HCT116 (cell line): ENCODE measurements at places on chromosomes 7 and 10. TPM values are rescaled to one million over a fixed set of nuclear protein-coding genes. Genes with fewer than 3 reads are reported as not detected.
A peak's percentile ranks its signal among the peaks of the same experiment; 100 is the strongest.

Gene PKD2L1
- total RNA-seq: 0.17 TPM

Gene MDFIC
- 8.3 TPM for total RNA-seq

Gene MRLN
- not detected for total RNA-seq

Gene LIPM
- total RNA-seq: not detected

Gene TMEM139
- 9.9 TPM for total RNA-seq

Gene CLCN1
- total RNA-seq: 0.47 TPM

DNA sequence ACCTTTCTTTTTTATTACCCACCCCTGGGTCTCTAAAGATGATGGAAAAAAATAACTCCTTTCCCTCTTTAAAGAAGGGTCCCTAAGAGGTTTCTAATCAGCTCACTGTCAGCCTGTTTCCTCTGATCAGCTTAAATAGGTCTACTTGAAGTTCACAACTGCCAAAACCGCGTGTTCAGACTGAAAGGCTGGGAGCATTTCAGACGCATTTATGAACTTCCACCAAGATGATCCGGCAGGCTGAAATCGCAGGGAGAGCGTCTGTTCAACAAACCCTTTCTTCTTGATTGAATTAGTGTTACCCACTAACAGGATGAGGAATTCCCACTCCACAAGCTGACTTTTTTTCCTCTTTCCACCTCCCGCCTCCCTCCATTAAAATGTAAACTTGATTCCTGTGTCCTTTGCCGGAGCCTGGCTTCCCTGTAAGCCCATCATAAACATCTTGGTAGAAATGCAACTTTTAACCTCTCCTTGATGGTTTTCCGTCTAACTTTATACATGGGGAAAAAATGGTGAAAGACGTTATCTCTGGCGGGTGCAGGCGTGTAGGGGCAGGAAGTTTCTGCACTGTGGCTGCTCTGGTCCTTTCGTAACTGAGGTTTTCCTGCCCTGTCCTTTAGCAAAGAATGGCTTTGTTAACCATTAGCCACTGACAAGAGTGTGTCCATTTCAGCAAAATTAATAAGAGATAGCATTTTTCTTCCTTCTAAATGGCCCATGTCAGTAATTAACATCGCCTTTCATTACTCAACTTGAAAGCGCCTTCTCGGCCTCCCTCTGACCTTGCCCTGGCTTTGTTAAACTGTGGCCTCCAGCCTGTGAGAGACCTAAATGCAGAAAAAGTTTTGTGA, 130.7 kb downstream of the BAMBI start:
- no peaks in the 10 kb centered on the region for H3K36me3 ChIP-seq
- H3K27me3 ChIP-seq: no peaks in the 10 kb centered on the region
- no peak overlapping the region for H3K27ac ChIP-seq
- no peak for DNase-seq
- H3K4me3 ChIP-seq: no peak overlapping the region

GRCh38 chr7:138865843-138866242, 67.8 kb upstream of the ATP6V0A4 start:
- H3K27me3 ChIP-seq: no peaks in the 10 kb centered on the region
- no peak for DNase-seq
- H3K4me3 ChIP-seq: no peak overlapping the region

DNA sequence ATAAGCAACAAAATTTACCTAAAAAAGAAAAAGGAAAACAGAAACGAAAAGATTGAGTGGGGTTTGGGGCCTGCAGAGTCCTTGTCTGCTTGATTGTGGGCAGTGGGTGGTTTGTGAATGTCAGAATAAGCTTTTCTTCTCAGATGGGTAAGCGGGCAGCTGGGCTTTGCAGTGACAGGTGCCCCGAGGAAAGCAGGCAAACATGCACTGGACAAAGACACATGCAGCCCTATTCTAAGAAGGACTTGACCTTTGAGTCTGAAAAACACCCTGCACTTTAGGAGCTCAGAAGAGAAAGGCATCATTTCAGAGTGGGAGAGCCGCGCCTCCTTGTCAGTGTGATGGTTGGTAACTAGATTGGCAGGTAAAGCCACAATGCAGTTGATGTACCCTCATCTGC, 562.7 kb downstream of the PTPRN2 start:
- H3K4me1 ChIP-seq: no peaks in the 10 kb centered on the region
- no peak overlapping the region for H3K4me3 ChIP-seq
- no peaks in the 10 kb centered on the region for H3K36me3 ChIP-seq
- DNase-seq: no peak

DNA sequence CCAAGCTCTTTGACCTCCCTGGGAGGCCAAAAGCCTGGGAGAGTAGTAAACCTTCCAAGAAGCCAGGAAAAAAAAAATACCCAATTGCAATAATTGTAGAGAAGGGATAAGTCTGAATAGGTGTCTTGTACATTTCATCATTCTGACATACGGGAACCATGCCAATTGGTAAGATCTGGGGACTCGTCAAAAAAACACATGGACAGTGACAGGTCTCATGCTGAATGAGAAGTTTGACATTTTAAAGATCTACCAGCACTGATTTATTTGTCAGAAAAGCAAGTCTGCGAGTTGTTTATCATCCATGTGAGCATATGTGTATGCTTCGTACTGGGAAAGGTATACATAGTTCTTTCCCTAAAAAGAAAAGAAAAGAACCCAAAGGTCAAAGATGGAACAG, 4.1 kb upstream of the ITGA8 start:
- no peaks in the 10 kb centered on the region for H3K36me3 ChIP-seq
- no peak overlapping the region for H3K4me3 ChIP-seq
- no peak overlapping the region for H3K27ac ChIP-seq
- DNase-seq: no peak
- H3K27me3 ChIP-seq: peaks cover 17% of the 10 kb centered on the region
- no peaks in the 10 kb centered on the region for H3K4me1 ChIP-seq

DNA sequence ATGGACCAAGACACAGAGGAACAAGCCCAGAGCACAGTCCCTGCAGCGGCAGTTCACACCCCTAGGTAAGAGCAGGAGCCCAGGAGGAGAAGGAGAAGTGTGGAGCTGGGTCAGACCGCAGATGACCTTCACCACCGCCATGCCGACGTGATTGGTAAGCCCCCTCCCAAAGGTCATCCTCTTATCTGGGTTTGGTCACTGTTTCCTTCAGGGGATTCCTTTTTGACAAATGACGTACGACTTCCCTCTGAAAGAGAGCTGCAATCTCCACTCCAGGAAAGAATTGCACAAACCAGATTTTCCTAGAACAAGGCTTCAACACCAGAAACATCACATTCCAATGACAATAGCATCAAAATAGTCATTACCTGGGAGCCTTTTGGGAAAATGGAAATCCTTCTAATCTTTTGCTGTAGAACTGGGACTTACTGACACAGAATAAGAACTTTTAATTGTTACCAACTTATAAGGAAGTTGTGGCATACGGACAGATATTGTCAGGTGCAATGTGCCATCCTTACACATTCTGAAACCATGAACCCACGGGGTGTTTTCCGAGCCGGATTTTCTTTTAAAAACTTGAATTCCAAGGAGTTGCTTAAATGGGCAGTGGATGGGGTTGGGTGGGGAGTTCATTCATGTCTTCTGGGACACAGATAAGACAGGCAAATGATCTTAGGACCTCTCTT, 20.8 kb upstream of the ADAM12 start:
- DNase-seq: no peak
- no peaks in the 10 kb centered on the region for H3K4me1 ChIP-seq
- H3K27me3 ChIP-seq: peaks cover 34% of the 10 kb centered on the region
- no peaks in the 10 kb centered on the region for H3K36me3 ChIP-seq

DNA sequence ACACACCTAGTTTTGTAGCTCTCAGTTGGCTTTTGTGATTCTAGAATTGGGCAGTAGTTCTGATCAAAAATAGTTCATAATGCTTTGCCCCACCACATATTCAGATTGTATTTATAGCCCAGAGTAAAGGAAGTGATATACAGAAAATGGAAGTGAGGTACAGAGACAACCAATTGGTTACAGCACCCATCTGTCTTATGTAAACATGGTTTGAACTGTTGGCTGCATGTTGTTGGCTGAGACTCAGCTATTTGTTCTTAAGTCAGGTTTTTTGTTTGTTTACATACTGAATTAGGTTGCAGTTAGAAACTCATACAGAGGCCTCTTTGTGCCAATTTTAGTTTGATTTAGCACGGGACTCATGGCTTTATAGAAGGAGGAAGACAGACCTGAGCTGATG, 158.9 kb upstream of the GPR26 start:
- H3K27me3 ChIP-seq: no peaks in the 10 kb centered on the region
- no peaks in the 10 kb centered on the region for H3K36me3 ChIP-seq
- no peak overlapping the region for H3K27ac ChIP-seq
- H3K4me1 ChIP-seq: no peaks in the 10 kb centered on the region
- H3K4me3 ChIP-seq: no peak overlapping the region

DNA sequence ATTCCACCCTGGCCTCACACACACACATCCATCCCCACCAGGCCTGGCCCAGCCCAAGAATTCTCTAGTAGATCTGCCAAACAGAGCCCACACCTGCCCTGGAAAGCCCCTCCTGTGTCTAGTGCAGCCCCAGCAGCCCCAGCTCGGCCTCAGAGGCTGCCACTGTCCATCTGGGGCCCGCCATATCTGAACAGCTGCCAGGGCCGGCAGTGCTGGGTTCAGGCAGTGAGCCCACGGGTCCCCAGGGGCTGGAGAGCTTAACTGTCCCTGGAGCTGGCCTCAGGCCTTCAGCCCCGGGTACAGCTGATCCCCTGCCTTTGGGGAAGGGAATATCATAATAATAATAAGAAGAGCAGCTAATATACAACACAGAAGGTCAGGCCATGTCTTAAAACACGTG, 574 bp downstream of the MYL10 start:
- no peak overlapping the region for H3K27ac ChIP-seq
- H3K27me3 ChIP-seq: no peaks in the 10 kb centered on the region
- no peak for DNase-seq
- no peak overlapping the region for H3K4me3 ChIP-seq
- H3K4me1 ChIP-seq: no peaks in the 10 kb centered on the region

DNA sequence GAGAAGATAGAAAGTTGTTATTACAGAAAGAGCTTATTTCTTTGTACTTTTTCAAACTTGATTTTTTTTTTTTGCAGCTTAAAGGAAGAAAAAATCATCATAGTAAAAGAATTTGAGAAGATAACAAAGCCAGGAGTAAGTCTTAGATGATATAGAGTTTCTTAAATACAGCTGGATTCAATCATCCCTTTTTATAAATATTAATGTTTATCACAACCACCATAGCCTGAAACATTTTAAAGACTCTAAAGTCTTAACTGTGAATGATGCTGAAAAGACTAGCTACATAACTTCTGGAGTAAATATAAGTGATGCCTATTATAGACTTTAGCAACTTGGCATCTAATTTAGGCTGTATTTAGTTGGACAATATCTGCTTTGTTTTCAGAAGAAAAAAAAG, 54.8 kb upstream of the FGL2 start:
- H3K4me3 ChIP-seq: no peak overlapping the region
- H3K4me1 ChIP-seq: no peaks in the 10 kb centered on the region
- no peaks in the 10 kb centered on the region for H3K27me3 ChIP-seq

GRCh38 chr7:141884539-141885225, 31.5 kb upstream of the OR9A4 start:
- H3K4me1 ChIP-seq: no peaks in the 10 kb centered on the region
- H3K4me3 ChIP-seq: no peak overlapping the region
- no peak overlapping the region for H3K27ac ChIP-seq
- no peaks in the 10 kb centered on the region for H3K36me3 ChIP-seq

DNA sequence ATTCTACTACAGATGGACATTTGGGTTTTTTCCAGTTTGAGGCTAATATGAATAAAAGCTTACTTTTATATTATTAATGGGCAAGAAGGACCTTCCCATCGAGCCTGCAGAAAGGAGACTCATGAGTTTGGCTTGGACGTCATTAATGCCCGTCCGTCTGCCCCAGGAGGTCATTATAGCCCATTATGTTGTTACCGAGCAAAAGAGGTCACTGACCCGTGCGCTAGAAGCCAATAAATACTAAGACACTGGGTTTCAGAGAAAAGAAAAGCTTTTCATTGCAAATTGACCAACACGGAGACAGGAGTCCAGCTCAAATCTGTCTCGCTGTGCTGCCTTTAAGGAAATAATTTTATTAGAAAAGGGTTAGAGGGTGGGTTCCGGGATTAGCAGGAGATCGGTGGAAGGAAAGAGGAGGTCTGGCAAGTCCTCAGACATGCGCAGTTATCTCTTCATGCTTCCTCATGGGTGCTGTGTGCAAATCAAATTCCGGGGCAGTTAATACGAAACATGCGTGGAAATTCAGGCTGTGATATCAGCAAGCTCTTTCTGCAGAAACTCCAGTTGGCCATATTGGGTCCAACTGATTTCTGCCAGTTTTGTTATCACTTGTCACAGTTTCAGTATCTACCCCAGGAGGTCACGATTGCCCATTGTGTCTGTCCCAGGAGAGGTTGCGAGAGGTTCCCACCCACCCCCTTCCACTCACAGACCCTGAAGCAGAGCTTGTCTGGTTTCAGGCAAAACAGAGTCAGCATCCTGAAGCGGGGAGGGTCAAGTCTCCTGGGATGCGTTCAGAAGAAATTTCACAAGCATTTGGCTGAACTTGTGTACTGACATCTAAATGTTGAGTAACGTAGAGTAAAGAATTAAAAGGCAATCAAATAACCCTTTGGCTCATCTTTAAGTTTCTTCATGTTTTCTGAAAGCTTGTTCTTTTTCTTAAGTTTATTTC, 1.1 kb upstream of the GALNTL5 start:
- no peak overlapping the region for H3K27ac ChIP-seq
- H3K4me1 ChIP-seq: no peaks in the 10 kb centered on the region
- H3K27me3 ChIP-seq: no peaks in the 10 kb centered on the region
- no peak overlapping the region for H3K4me3 ChIP-seq
- no peaks in the 10 kb centered on the region for H3K36me3 ChIP-seq
- no peak for DNase-seq

GRCh38 chr10:125147971-125148439, 12.4 kb downstream of the CTBP2 start:
- H3K36me3 ChIP-seq: peaks cover 5% of the 10 kb centered on the region; the same call in 1 of the 2 replicates
- peaks cover 53% of the 10 kb centered on the region for H3K4me1 ChIP-seq
- no peak overlapping the region for H3K27ac ChIP-seq

DNA sequence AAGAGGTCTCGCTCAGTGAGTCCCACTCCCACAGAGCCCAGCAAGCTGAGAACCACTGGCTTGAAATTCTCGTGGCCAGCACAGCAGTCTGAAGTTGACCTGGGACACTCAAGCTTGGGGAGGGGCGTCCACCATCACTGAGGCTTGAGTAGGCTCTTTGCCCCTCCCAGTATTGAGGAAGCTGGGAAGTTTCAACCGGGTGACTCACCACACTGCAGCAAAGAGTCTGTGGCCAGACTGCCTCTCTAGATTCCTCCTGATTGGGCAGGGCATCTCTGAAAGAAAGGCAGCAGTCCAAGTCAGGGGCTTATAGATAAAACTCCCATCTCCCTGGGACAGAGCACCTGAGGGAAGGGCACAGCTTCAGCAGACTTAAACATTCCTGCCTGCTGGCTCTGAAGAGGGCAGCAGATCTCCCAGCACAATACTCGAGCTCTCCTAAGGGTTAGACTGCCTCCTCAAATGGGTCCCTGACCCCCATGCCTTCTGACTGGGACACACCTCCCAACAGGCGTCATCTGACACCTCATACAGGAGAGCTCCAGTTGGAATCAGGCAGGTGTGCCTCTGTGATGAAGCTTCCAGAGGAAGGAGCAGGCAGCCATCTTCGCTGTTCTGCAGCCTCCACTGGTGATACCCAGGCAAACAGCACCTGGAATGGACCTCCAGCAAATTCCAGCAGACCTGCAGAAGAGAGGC, 970.9 kb upstream of the LRRN3 start:
- no peaks in the 10 kb centered on the region for H3K4me1 ChIP-seq
- DNase-seq: peak; percentile 13
- H3K4me3 ChIP-seq: no peak overlapping the region
- no peaks in the 10 kb centered on the region for H3K27me3 ChIP-seq
